GM23248 (cell line): ENCODE measurements at places on chromosomes 6 and 20. TPM values are rescaled to one million over a fixed set of nuclear protein-coding genes. Genes with fewer than 3 reads are reported as not detected.

TREM1 gene
- not detected in 2 replicates for total RNA-seq

DNA sequence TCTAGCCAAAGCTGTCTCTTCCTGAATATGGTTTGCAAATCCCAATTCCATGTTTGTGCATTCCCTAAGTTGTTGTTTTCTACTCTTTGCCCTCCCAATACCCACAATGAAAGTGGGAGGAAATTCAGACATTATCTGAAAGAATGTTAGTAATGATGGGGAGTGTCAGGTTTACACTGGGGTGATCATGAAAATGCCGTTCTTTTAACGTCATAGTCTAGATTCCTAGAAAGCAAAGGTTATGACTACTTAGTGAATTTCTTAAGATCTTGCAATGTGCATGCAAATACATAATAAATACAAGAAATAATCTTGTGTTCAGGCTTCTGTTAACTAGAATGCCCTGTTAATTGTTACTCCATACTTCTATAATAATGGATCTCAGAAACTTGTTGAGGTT is 101.0 kb downstream of the LCA5 start:
- peak; percentile 55 for DNase-seq
- no peaks in the 10 kb centered on the region for H3K36me3 ChIP-seq

RBM24 gene
- total RNA-seq: 7.3 and 7.9 TPM in 2 replicates

DNA sequence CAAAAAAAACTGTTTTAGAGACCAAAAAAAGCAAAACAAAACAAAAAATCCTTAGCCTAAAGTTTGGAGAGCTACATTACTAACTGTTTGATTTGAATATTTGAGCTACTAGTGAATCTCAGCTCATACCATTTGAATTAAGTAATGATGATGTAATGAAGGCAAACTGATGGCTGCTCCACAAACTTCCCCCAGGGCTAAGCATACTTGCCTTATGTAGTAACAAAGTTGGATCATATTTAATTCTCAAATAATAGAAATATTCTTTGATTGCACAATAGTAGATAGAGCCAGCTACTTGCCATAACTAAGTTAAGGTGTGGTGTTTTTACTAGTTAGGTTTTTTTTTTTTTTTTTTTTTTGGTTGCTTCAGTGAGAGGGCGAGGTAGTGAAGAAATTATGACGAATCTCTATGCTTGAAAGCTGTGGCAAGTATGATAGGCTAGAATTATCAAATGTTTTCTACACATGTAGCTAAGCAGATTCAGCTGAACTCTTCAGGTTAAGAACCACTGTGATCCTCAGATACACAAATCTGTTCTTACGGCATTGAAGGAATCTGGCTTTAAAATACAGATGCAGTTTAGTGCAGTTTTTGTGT is 2.9 kb downstream of the RAB32 start:
- H3K36me3 ChIP-seq: peaks cover 11% of the 10 kb centered on the region; the same call in 1 of the 2 replicates
- H3K27me3 ChIP-seq: no peaks in the 10 kb centered on the region
- H3K4me3 ChIP-seq: peak overlapping the region; percentile 84
- H3K27ac ChIP-seq: peak overlapping the region; percentile 92
- peak; percentile 94 for DNase-seq
- peaks cover 33% of the 10 kb centered on the region for H3K4me1 ChIP-seq

TGM3 gene
- total RNA-seq: 0.11 TPM in 1 of 2 replicates, not detected in the other

TNFRSF21 gene
- total RNA-seq: 2.9 and 3.9 TPM in 2 replicates

DNA sequence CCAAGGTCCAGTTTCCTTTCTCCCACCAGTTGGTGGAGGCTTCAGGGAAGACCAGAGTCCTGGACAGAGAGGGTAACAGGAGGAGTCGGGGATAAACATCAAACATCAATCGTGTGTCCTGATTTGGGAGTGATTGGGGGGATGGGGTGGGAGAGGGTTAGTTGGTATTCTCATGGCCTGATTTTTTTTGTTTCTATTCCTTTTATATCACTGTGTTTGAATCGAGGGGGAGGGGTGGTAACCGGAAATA is 365 bp upstream of the HSD17B8 start:
- no peaks in the 10 kb centered on the region for H3K27me3 ChIP-seq
- H3K4me1 ChIP-seq: peaks cover 43% of the 10 kb centered on the region
- DNase-seq: no peak
- H3K36me3 ChIP-seq: peaks cover 7% of the 10 kb centered on the region
- H3K4me3 ChIP-seq: peak overlapping the region; percentile 87; the same call in 1 of the 2 replicates

CCN6 gene
- total RNA-seq: not detected in 2 replicates

DNA sequence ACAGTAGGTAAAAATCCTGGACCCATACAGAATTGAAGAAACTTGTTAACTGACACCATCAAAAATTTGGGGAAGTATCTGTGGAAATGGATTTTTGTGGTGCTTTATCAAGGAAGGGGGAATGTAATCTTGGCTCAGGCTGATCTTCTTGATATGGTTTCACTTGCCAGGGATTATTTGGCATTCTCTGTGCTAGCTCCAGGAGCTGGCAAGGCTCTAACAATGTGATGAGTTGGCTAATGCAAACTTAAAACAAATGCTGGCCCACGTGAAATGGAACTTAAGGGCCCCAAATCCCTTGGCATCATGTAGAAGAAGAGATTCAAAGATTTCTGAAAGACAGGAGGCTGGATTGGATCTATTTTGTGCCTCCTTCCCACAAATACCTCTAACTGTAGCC is 13.1 kb downstream of the KCNS1 start:
- peak overlapping the region; percentile 23; the same call in 1 of the 2 replicates for H3K4me3 ChIP-seq
- 0 out of 2 replicates have a peak, but pooled peaks cover under 1% of the 10 kb centered on the region for H3K36me3 ChIP-seq
- peak overlapping the region; percentile 94 for H3K27ac ChIP-seq
- H3K4me1 ChIP-seq: peaks cover 38% of the 10 kb centered on the region
- DNase-seq: peak; percentile 80

GPR6 gene
- not detected in 2 replicates for total RNA-seq

TFAP2C gene
- total RNA-seq: 12.3 and 12.8 TPM in 2 replicates

GRCh38 chr6:112401083-112401482 is 54.0 kb downstream of the RFPL4B start:
- DNase-seq: no peak
- H3K4me1 ChIP-seq: no peaks in the 10 kb centered on the region
- no peak overlapping the region for H3K27ac ChIP-seq
- H3K4me3 ChIP-seq: no peak overlapping the region

GRCh38 chr6:53794137-53794719 is 577 bp upstream of the LRRC1 start:
- H3K4me1 ChIP-seq: peaks cover 9% of the 10 kb centered on the region; the same call in 1 of the 2 replicates
- H3K27ac ChIP-seq: peak overlapping the region; percentile 69
- H3K27me3 ChIP-seq: no peaks in the 10 kb centered on the region
- peak overlapping the region; percentile 77 for H3K4me3 ChIP-seq
- DNase-seq: peak; percentile 92

CLIC5 gene
- total RNA-seq: not detected in 2 replicates

DNA sequence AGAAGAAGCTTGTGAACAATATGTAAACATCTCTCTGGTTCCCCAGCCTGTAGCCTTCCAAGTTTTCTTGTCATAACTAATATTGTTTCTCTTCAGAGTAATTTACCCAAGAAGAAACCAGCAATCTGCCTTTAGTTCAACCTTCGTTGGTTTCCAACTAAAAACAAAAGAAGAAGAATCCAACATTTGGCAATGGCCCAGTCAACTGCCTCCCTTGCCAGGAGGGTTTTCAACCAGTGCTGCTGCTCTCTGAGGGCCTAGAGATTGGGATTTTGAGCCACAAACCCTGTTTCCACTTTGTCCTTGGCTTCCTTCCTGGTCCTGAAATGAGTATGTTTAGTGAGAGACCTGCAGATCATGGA is 395.8 kb upstream of the CNR1 start:
- no peak overlapping the region for H3K27ac ChIP-seq
- no peaks in the 10 kb centered on the region for H3K4me1 ChIP-seq
- H3K36me3 ChIP-seq: no peaks in the 10 kb centered on the region
- no peak overlapping the region for H3K4me3 ChIP-seq
- DNase-seq: no peak

DNA sequence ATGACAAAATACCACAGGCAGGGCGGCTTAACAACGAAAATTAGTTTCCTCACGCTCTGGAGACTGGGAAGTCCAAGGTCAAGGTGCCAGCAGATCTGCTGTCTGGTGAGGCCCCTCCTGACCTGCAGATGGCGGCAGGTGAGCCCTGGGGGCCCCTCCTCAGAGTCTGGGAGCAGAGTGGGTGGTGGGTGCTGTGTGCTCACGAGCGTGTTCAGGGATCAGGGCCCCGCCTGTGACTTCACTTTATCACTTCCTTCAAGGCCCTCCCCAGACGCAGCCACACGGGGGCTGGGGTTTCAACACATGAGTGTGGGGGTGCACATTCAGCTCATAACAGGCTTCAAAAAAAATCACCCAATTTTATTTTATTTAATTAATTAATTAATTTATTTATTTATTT is 39.3 kb downstream of the SLC2A4RG start:
- no peaks in the 10 kb centered on the region for H3K36me3 ChIP-seq
- no peak for DNase-seq
- H3K4me3 ChIP-seq: no peak overlapping the region
- H3K27ac ChIP-seq: no peak overlapping the region
- no peaks in the 10 kb centered on the region for H3K4me1 ChIP-seq

NKAIN2 gene
- total RNA-seq: not detected in 2 replicates

GRCh38 chr20:47397652-47398301 is 41.3 kb upstream of the ZMYND8 start:
- H3K27me3 ChIP-seq: no peaks in the 10 kb centered on the region
- H3K36me3 ChIP-seq: no peaks in the 10 kb centered on the region
- H3K4me3 ChIP-seq: no peak overlapping the region
- peaks cover 5% of the 10 kb centered on the region for H3K4me1 ChIP-seq
- H3K27ac ChIP-seq: no peak overlapping the region
- DNase-seq: no peak

SIM1 gene
- 1.6 and 4.9 TPM in 2 replicates for total RNA-seq

BCAS1 gene
- total RNA-seq: not detected in 2 replicates

DNA sequence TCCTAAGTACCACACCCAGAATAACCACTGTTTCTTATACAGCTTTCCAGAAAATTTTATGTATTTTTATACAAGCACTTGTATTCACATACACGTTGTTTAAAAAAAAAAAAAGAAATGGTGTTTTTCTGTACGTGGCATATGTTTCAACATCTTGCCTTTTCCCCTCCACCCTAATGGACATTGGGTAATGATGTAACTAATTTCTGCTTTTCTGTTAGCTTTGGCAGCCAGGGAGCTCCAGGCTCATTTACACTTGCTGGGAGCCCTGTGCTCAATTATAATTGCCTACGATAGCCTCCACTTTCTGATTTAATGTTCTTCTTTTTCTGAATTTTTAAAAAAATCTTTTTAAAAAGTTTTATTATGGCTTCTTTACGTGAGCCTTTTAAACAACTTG is 352.4 kb downstream of the UTRN start:
- H3K27me3 ChIP-seq: no peaks in the 10 kb centered on the region
- no peak for DNase-seq
- H3K27ac ChIP-seq: no peak overlapping the region
- no peak overlapping the region for H3K4me3 ChIP-seq
- no peaks in the 10 kb centered on the region for H3K4me1 ChIP-seq

- DNase-seq: no peak
- no peaks in the 10 kb centered on the region for H3K4me1 ChIP-seq
- H3K4me3 ChIP-seq: no peak overlapping the region
- no peak overlapping the region for H3K27ac ChIP-seq
- H3K27me3 ChIP-seq: no peaks in the 10 kb centered on the region
Measured at GRCh38 chr6:10595731-10596664, 74.8 kb downstream of the GCNT2 start.

- H3K4me3 ChIP-seq: no peak overlapping the region
- H3K36me3 ChIP-seq: no peaks in the 10 kb centered on the region
- no peak for DNase-seq
- no peak overlapping the region for H3K27ac ChIP-seq
Measured at GRCh38 chr6:2270054-2270453, 24.6 kb upstream of the GMDS start.

DNA sequence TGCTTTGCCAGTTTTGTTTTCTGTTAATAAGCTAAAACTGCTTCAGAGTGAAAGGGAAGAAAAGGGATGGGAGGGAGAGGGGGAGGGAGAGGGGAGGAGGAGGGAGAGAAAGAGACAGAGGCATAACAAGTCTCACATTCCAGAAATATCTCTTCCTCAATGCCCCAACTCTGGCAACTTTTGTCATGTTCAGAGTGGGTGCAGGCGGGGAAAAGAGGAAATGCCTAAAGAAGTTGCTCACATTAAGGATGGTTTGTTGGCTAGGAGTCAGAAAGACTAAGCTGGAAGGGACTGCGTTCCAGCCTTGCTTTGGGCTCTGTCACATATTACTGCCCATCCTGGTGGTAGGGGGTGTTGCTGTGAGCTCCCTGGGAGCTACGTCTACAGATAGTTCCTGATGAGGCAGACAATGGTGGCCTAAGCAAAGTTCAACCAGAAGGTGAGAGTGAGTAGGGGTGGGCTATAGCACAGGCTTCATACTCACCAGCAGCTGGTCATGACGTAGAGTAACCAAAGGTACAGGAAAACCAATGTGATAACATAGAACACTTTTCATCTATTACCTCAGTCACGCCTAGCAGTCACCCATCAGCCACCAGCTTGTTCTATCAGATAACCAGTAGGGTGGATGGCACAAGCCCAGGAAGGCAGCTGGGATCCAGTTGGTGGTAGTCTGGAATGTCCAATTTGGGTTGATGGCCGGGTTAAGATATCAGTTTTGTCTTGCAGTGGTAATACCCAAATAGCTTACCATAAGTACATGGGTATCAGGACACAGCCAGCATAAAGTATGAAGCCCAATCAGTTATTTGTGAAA is 2.1 kb downstream of the TSPYL4 start:
- H3K4me1 ChIP-seq: peaks cover 55% of the 10 kb centered on the region
- peak overlapping the region; percentile 68 for H3K27ac ChIP-seq
- H3K4me3 ChIP-seq: peak overlapping the region; percentile 96
- H3K36me3 ChIP-seq: peaks cover 6% of the 10 kb centered on the region; the same call in 1 of the 2 replicates
- no peaks in the 10 kb centered on the region for H3K27me3 ChIP-seq

- H3K4me3 ChIP-seq: peak overlapping the region; percentile 78
- no peaks in the 10 kb centered on the region for H3K27me3 ChIP-seq
- peak overlapping the region; percentile 93 for H3K27ac ChIP-seq
- peak; percentile 67 for DNase-seq
- H3K36me3 ChIP-seq: no peaks in the 10 kb centered on the region
Measured at GRCh38 chr6:125789576-125790357, 993 bp upstream of the NCOA7 start.

DNA sequence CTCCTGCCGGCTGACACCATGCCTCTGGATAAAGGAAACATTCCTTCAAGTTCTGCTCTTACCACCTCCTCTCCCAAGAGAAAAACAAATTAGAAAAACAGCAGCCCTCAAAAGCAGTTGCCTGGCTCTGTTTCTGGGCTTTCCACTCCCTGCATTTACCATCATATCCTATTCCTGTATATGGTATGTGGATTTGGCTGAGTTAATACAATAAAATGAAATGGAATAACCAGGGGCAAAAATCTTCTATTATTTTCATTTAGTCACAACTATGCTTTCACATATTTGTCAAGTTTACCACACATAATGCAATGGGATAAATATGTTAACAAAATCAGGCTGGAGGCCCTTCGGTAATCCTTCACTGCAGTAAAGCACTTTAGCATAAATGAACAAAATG is 34.3 kb downstream of the COL12A1 start:
- H3K4me3 ChIP-seq: no peak overlapping the region
- peaks cover 97% of the 10 kb centered on the region for H3K36me3 ChIP-seq
- H3K27ac ChIP-seq: peak overlapping the region; percentile 35

CRISP3 gene
- total RNA-seq: not detected in 2 replicates
